ENCODE measurements at places on chromosomes 6 and 20. TPM values are rescaled to one million over a fixed set of nuclear protein-coding genes. Genes with fewer than 3 reads are reported as not detected.

DNA sequence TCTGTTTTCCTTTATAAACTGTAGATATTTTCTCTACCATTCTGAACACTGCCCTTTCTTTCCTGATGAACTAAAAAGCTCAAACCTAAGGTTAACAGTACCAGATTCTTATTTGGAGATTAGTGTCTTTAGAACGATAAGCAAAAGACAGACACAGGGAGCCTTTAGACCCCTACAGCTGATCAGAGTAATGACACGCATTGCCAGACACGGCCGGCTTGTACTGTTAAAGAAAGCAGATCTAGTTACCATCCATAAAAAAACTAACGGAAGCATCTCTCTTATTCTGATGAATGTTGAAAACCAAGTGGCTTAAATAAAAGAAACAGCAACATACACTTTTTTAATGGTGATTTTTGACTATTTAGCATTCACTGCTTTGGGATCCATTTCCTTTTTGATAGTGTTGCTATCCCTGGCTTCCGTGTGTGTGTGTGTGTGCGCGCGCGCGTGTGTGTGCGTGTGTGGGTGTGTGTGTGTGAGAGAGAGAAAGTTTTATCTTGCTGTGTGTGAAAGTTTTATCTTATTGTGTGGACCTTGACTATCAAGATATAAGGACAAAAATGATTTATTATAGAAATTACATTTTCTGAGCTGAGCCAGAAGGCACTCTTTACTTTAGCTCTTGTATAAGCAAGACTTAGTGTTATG is 95.6 kb upstream of the SLC35B3 start:
- no peak for DNase-seq

DNA sequence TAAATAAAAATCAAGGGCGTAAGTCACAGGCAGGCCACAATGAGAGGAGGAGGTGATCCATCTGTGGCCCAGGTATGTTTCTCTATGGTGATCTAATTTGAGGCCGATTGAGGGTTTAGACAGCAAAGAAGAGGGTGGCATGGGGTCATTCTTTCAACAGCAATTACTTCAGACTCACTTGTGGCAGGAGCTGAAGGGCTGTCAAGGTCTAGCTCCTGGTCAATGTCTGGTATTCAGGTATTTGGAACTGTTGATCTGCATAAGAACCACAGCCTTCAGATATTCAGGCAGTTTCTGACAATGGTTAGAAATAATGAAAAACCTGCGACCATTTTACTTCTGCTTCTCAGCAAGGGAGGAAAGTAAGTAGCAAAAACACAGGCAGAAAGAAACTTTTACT is 259.6 kb downstream of the FOXC1 start:
- DNase-seq = no peak

Gene ANKRD66
- total RNA-seq = not detected

Gene GRIK2
- total RNA-seq = not detected

Gene TP53TG5
- 0.15 TPM for total RNA-seq

Data from activated CD8-positive, alpha-beta memory T cell treated with anti-CD3 and anti-CD28 coated beads, Interleukin-2, amount 10 ng/mL, durations not matched to agents 7 days and 5 days (primary cell).